NB4 (cell line): ENCODE measurements at places on chromosomes 1 and 21.

DNA sequence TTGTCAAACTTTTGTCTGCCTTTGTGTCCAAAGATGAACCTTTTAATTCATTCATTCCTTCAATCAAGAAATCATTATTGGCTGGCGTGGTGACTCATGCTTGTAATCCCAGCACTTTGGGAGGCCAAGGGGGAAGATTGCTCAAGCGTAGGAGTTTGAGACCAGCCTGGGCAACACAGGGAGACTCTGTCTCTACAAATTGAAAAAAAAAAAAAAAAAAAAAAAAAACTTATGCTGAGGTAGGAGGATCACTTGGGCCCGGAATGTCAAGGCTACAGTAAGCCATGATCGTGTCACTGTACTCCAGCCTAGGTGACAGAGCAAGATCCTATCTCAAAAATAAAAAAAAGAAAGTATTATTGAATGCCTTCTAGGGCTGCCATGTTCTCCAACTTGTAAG lies 51.3 kb upstream of the CXADR start:
- DNase-seq = no peak

DNA sequence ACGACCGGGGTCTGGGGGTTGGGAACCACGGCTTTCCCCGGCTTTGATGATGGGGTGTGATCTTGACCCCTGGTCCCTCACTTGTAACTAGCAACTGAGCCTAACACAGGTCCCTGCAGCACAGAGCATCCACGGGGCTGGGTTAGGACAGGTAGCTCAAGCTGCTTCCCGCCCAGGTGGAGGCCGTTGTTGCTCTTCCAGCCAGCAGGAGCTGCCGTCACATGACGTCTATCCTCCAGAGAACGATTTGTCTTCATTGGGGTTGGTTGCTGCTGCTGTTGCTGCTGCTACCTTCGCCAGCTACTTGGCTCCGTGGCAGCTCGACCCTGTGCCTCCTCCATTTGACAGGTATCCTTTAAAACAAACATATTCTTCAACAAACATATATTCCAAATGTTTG lies 74.3 kb upstream of the ADAR start:
- DNase-seq = no peak

DNA sequence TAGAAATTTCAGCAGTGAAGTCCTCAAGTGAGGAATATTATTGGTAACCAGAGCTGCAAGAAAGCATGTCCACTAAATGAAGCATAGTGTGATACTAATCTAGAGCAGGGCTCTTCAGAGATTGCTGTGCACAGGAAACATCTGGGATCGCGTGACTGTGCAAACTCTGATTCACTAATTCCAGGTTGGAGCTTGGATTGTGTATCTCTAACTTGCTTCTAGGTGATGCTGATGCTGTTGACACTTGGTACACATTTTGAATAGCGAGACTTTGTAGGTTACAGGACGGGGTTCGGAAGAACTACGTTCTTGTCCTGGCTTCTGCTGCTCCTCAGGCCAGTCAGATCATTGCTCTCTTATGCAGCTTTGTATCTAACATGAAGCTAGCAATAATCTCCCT lies 66.5 kb downstream of the PRRX1 start:
- no peak for DNase-seq

GRCh38 chr1:111873460-111874030 lies 115.9 kb downstream of the KCND3 start:
- no peak for DNase-seq

GRCh38 chr1:79848316-79848715 lies 841.8 kb upstream of the ADGRL4 start:
- DNase-seq = no peak

GRCh38 chr1:80917826-80918225 lies 882.9 kb upstream of the ADGRL2 start:
- no peak for DNase-seq

DNA sequence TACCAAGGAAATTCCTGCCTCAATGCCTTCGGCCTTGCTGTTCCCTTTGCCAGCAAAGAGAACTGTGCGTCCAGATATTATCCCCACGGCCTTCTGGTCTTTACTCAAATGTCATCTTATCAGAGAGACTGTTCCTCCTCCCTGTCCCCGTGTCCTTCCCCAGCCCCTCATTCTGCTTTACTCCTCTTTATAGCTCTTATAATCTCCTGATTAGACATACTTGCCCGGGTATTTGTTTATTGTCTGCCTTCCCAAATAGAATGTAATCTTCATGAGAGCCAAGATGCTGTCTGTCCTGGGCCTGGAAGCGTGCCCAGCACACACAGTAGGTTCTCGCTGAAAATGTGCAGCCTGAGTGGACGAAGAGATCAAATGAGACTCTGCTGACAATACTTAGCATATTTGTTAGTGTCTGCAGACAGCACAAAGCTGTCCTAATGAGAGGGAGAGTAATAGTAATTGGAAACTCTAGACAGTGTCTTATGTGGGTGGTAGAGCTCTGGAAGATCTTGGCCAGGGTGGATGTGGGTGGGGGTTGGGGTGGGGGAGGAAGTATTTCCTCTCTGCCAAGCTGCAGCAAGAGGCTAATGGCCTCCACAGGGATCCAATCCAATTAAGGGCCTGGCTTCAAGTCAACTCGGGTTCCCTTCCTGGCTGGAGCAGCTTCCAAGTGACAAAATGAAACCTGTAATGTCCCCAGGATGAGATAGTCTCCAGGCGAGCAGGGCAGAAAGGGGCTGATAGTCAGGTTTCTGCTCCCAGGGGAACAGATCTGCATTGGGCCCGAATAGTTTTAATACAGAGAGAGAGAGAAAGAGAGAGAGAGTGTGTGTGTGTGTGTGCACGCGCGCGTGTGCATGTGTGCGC lies 9.5 kb upstream of the CLIC4 start:
- DNase-seq = peak; percentile 45

GRCh38 chr1:175225805-175226129 lies 33.2 kb upstream of the KIAA0040 start:
- DNase-seq = no peak

DNA sequence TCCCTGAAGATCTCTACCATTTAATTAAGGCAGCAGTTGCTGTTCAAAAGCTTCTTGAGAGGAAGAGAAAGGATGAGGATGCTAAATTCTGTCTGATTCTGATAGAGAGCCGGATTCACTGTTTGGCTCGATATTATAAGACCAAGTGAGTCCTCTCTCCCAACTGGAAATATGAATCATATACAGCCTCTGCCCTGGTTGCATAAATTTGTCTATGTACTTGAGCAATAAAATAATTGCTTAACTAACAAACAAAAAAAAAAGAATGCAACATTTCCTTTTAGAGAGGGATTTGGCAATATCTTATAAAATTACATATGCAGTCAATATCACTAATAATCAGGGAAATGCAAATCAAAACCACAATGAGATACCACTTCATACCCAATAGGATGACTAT lies 26.8 kb downstream of the ALDH9A1 start:
- no peak for DNase-seq

DNA sequence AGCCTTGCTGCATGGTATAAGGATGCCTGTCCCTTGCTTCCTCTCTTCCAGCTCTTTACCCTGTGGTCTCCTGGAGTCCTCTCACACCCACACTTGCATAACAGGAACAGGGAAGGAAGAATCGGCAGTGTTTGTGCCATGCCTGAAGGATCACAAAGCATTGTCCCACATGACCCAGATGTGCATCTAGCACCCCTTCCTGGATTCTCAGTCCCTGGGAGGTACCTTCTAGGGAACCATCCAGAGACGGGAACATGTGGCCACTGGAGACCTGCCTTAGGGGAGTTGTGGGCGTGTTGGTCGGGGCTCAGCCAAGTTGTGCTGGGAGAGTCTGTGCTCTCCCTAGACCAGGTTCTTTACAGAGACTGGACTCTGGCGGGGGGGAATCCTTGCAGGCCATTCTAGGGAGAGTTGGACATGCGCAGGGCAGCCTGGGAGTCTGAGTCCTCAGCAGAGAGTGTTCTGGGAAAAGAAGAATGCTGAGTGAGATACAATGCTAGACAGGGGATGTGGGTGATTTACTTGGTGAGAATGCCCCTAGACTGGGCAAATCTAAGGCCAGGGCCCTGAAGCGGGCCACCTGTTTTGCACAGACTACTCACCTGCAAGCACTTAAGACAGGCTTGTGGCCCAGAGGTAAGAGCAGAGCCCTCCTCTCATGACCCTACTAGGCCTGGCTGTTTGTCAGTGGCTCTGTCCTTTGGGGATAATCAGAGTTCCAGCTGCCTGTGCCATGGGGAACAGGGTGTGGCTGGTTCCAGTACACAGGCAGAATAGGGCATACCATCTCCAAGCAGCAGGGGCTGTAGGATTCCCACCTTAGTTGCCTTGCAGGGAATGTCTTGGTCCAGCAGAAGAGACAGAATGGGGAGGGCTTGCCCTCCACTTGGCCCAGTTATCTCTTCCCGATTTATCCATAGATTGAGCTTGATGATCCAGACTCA lies 89.8 kb downstream of the MAN1C1 start:
- no peak for DNase-seq

DNA sequence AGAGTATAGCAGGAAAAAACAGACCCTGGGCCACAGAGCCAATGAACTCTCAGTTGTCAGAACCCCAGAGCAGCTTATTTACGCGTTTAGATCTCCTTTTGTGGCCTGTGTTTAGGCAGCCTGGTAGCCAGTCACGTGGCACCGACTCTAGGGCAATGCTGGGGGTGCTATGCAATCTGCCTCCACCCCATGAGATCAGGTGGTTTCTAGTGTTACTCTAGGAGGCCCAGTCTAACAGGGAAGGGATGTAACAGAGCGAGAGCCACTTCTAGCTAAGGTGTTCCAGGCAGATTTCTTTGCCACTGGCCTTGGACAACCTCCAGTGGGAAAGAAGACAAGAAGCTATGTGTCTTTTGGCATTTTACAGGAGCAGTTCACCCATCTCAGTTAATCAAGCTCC lies 12.0 kb upstream of the A3GALT2 start:
- DNase-seq = no peak

GRCh38 chr1:117644696-117645311 lies 39.0 kb downstream of the TENT5C start:
- no peak for DNase-seq

- no peak for DNase-seq
These were observed 12.1 kb downstream of the RHOU start for GRCh38 chr1:228747301-228747935.

DNA sequence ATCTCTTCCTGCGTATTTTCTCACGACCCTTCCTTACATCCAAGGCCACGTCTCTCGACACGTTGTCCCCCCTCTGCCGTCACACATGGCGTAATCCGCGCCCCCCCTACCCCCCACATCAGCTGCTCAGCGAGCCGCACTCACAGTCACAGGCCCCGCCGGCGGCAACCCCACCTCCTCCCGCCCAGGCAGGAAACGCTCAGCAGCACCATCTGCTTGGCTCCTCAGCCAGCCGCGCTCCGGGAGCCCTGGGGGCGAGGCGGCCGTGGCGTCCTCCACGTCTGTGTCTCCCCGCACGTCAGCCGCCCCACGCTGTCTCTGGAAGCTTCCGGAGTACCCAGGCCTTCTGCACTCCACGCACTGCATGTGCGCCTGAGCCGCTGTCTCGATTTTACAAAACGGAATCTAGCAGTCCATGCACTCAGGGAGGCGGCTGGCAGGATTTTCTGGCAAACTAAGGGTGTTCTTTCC lies 64.6 kb downstream of the SIK1 start:
- DNase-seq = peak; percentile 52

- no peak for DNase-seq
These were observed 5.4 kb downstream of the BLACAT1 start for GRCh38 chr1:205450448-205450847.

- peak; percentile 90 for DNase-seq
These were observed 28.5 kb downstream of the ECE1 start for GRCh38 chr1:21261551-21262292.

DNA sequence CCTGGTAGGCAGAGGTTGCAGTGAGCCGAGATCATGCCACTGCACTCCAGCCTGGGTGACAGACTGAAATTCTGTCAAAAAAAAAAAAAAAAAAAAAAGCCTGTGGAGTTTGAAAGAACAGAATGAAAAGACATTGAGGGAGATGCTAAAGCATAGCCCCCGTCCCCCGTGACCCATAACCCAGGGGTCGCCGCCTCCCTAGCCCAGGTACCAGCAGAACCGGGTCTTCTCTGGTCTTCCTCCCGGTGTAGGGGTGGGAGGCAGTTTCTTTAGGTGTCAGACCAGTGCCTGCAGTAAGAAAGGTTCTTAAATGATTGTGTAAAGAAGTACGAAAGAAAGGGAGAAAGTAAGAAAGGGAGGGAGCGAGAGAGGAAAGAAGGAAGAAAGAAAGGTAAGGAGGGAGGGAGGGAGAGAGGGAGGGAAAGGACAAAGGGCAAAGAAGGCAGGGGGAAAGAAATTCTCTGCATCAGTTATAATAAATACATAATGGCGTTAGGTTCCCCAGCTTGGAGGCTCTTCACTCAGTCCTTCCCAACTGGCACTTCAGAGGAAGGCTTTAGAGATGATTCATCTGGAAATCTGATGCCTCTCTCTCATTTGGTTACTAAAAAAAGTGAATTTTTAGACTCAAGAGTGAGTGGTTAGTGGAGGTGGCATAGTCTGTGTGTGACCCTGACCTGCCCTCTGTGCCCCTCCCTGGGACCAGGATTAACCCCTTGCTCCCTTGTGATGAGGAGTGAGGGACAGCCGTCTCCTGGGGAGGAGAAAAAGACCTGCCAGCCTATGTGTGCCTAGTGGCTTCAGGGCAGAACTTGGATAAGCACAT lies 1.1 kb downstream of the IL24 start:
- DNase-seq = no peak

GRCh38 chr1:243726806-243727502 lies 123.1 kb downstream of the AKT3 start:
- DNase-seq = no peak

DNA sequence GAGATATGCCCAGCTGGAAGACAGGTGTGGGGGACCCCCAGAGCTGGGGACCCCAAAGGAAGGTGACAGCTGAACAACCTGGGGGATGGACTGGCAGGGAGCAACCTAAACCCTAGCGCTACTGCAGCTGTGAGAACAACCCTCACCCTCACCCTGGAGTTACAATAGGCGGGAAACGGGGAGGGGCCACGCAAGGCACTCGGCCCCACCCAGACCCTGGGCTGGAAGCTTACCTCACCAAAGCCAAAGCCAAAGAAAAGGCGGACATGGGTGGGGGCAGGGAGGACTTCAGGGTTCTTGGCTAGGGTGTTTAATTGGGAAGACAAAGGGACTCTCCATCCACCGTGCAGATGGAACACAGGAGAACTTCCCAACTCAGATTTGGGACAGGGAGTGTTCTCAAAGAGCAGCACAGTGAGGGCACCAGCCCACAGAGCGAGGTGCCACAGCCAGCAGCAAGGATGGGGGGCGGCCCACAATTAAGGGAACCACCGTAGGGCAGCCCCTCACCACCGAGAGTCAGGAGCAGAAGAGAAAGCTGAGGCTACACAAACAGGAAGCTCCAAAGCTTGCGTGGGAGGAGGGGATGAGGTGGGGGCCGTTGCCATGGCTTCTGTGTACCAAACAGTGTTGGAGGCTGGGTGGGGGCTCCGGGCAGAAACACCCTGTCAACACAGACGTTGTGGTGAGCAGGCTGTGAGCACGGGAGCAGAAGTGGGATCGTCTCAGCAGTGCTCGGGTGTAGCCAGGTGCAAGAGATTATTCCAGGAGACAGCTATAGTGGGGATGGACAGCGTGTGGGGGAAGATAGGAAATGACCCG lies 1.9 kb downstream of the TAGLN2 start:
- DNase-seq = peak; percentile 89

GRCh38 chr1:232868793-232869491 lies 63.7 kb downstream of the MAP10 start:
- DNase-seq = peak; percentile 52
